ENCODE measurements at places on chromosomes 1 and 21.

GRCh38 chr1:160625725-160626498 lies 20.9 kb downstream of the SLAMF1 start:
- DNase-seq = no peak

DNA sequence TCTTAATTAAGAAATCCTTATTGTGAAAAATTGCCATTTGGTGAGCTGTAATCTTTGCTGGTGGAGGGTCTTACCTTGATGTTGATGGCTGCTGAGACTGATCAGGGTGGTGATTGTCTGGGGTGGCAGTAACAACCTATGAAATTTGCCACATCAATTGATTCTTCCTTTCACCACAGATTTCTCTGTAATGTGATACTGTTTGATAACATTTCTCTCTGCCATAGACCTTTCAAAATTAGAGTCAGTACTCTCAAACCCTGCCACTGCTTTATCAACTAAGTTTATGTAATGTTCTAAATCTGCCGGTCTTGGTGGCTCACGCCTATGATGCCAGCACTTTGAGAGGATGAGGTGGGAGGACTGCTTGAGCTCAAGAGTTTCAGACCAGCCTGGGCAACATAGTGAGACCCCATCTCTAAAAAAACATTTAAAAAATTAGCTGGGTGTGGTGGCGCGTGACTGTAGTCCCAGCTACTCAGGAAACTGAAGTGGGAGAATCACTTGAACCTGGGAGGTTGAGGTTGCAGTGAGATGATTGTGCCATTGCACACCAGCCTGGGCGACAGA lies 5.0 kb downstream of the KPNA6 start:
- no peak for DNase-seq

- no peak for DNase-seq
Measured at GRCh38 chr1:37001703-37002102, 32.6 kb downstream of the GRIK3 start.

GRCh38 chr1:184753117-184753516 lies 1.5 kb downstream of the EDEM3 start:
- no peak for DNase-seq
